ENCODE measurements at places on chromosomes 11 and 22. TPM values are rescaled to one million over a fixed set of nuclear protein-coding genes. Genes with fewer than 3 reads are reported as not detected.

CDCA5 gene
- 1.3 TPM for total RNA-seq

PGA5 gene
- not detected for total RNA-seq

IFITM10 gene
- total RNA-seq, result 0.28 TPM

ABCC8 gene
- 3.6 TPM for total RNA-seq

MPPED2 gene
- total RNA-seq, result 9.7 TPM

DEUP1 gene
- not detected for total RNA-seq

CCDC15 gene
- total RNA-seq, result 0.14 TPM

GLYATL1 gene
- total RNA-seq, result not detected

SMIM35 gene
- total RNA-seq, result 0.21 TPM

NLRP6 gene
- total RNA-seq, result 0.09 TPM

MS4A14 gene
- 0.15 TPM for total RNA-seq

MAJIN gene
- total RNA-seq, result not detected

SCGB1C1 gene
- not detected for total RNA-seq

INS gene
- total RNA-seq, result not detected

APOL1 gene
- total RNA-seq, result 18.1 TPM

LSP1 gene
- total RNA-seq, result 86.8 TPM

CATSPERZ gene
- total RNA-seq, result not detected

C11orf42 gene
- total RNA-seq, result not detected

RTL10 gene
- total RNA-seq, result 9.3 TPM

PARVB gene
- total RNA-seq, result 73.8 TPM

NUMA1 gene
- total RNA-seq, result 101 TPM

SLC22A8 gene
- not detected for total RNA-seq

FAM111B gene
- total RNA-seq, result 0.41 TPM

NXPE1 gene
- 1.0 TPM for total RNA-seq

EIF4ENIF1 gene
- 22.5 TPM for total RNA-seq

INPP5J gene
- 22.1 TPM for total RNA-seq

MFRP gene
- total RNA-seq, result not detected

CLCF1 gene
- total RNA-seq, result 0.73 TPM

IL17RA gene
- total RNA-seq, result 13.8 TPM

PRCP gene
- 36.5 TPM for total RNA-seq

TMEM135 gene
- 21.7 TPM for total RNA-seq

FAM76B gene
- total RNA-seq, result 11.0 TPM

CAPN5 gene
- total RNA-seq, result 2.1 TPM

TREH gene
- total RNA-seq, result not detected

OR4D5 gene
- not detected for total RNA-seq

PTPN5 gene
- total RNA-seq, result 9.3 TPM

NPTXR gene
- total RNA-seq, result 20.7 TPM

ALKBH3 gene
- total RNA-seq, result 24.2 TPM

TAGLN gene
- 338 TPM for total RNA-seq

MIOX gene
- not detected for total RNA-seq

MS4A4A gene
- 6.6 TPM for total RNA-seq

ELF5 gene
- not detected for total RNA-seq

CHRM1 gene
- total RNA-seq, result not detected

NRIP3 gene
- 0.57 TPM for total RNA-seq

OR52A1 gene
- not detected for total RNA-seq

KRTAP5-7 gene
- not detected for total RNA-seq

TRIM49 gene
- total RNA-seq, result not detected

DCHS1 gene
- total RNA-seq, result 5.5 TPM

OR8G5 gene
- not detected for total RNA-seq

PIM3 gene
- total RNA-seq, result 59.8 TPM

SFI1 gene
- 18.3 TPM for total RNA-seq

All from heart left ventricle (tissue), 16 donors.